ENCODE measurements at places on chromosomes 12 and 14. TPM values are rescaled to one million over a fixed set of nuclear protein-coding genes. Genes with fewer than 3 reads are reported as not detected.

DNA sequence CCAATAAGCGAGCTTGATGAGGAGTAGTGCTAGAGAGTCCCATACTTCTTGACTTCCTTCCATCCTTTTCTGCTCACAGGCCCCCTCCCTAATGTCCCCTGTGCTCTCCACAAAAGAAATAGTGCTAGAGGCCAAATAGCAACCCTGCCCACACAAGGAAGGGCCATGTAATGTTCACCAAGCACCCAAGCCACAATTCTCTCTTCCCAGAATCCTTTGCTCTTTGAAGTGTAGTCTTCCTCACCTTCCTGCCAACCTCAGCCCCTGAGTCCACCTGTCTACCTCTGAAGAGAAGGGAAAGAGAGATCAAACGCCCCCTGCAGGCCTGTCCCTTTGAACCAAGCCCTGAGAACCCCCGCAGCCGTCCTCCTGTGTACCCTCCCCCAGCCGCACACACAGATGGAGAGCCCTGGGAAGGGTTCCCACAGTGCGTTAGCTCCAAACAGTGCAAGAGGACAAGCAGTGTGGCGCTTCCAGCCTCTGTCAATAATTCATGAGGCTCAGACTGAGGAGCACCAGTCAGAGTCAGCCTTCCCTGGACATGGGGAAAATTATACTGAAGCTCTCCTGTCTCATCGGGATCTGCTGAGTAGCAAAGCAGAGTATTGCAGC, 1.9 kb upstream of the DHRS4 start:
- DNase-seq, result peak; percentile 56

GRCh38 chr12:34400986-34401658, 378.8 kb downstream of the ALG10 start:
- no peak for DNase-seq

- DNase-seq, result no peak
Measured at GRCh38 chr12:125229878-125230530, 164.8 kb downstream of the AACS start.

- peak; percentile 50 for DNase-seq
Measured at GRCh38 chr12:124537525-124538193, 29.8 kb downstream of the NCOR2 start.

GRCh38 chr12:19856389-19856788, 417.1 kb downstream of the AEBP2 start:
- peak; percentile 57 for DNase-seq

DNA sequence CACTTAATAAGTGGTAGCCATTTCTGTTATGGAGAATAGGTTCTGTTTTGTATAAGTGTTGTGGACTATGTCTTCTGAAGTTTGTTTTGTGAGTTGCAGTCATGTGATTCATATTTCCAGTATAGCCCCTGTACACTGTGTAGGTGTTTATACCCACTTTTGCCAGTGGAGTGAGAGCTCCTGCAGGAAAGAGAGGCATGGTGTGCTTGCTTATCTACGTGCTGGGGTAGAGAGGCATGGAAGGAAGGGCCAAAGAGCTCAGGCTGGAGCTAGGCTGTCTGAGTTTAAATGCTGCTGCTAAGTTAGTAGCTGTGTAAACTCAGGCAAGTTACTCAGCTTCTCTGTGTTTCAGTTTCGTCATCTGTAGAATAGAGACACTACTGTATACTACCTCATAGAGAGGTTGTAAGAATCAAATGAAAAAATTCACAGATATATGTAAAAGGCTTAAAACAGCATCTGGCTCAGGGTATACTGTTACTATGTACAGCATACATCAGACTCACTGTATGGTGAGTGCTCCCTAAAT, 88.2 kb upstream of the SLC38A2 start:
- DNase-seq, result no peak

- DNase-seq, result no peak
Measured at GRCh38 chr14:72543341-72543740, 350.6 kb downstream of the DPF3 start.

- DNase-seq, result no peak
Measured at GRCh38 chr12:132813443-132813842, 15.2 kb downstream of the GOLGA3 start.

GRCh38 chr12:27578689-27579372, 54.8 kb downstream of the PPFIBP1 start:
- DNase-seq, result no peak

GRCh38 chr14:92315050-92315805, 7.7 kb upstream of the SLC24A4 start:
- DNase-seq, result no peak

DNA sequence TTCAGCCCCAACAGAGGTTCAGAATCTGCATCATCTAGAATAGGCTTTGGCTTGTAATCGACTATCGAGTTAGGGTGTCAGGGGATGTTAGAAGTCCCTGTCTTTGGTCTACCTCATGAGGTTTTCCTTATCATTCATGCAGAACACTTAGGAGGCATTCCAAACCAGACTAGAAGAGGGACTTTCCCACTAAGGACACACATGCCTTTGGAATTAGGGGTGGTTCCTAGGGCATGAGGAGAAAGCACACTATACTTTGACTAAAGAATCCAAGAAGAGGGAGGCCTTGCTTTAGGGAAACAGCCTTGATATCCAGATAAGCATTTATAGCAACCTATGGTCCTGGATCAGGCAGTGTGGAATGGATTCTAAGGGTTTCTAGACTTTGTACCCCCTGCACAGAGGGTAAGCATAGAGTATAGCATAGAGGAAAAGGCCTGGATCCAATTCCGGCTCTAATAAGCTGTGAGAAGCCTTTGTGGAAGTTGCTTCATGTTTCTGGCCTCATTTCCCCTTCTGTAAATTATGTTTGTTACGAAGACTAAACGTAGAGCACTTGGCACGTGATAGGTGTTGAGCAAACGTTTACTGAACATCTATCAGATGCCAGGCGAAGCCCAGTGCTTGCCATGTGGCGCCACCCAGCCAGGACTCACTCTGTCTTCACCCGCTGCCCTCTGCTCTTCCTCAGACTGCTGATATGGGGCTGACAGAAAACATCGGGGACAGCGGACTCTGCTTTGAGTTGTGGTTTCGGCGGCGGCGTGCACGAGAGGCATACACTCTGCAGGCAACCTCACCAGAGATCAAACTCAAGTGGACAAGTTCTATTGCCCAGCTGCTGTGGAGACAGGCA, 13.2 kb downstream of the ZNF219 start:
- peak; percentile 63 for DNase-seq

- DNase-seq, result no peak
Measured at GRCh38 chr12:31020385-31021166, 53.1 kb upstream of the DDX11 start.

DNA sequence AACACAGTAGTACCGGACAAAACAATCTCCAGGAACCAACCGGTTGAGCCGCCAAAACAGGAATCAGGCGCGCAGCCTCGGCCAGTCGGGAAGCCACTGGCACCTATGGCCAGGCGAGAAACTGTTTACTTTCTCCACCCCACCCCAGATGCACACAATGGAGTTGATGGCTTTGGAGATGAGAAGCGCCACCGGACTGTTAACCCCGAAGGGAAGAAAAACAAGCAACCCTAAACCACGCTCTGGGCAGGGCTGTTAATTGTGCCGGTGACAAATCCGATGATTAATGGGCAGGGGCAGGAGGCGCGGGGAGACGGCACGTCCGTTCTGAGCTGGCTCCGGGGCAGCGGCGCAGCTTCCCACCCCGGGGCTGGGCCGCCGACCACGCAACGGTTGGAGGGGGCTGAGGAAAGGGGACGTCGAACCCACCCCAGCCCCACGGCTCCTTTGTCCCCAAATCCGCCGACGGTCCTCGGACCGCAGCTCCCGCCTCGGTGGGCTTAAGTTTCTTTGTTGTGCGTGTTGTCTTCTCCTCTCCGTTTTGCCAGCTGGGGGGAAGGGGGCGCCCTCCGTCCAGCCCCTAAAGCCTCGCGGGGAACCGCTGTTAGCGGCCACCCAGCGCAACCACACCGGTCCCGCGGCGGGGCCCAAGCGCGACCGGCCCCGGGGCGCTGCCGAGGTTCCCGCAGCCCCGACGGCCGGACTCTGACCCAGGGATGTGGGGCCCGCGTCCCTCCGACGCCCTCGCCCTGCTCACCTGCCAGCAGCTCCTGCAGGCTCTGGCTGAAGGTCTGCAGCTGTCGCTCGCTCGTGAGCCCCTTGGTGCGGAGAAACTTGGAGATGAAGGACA, 790 bp downstream of the BTG1 start:
- peak; percentile 74 for DNase-seq

Gene BDKRB2
- total RNA-seq, result 14.2 TPM

Gene GDF3
- total RNA-seq, result not detected

Gene CLMN
- total RNA-seq, result 27.4 TPM

Gene CELA1
- not detected for total RNA-seq

Gene AICDA
- total RNA-seq, result not detected
